ENCODE measurements at places on chromosomes 4 and X.

- DNase-seq: no peak
Measured at GRCh38 chr4:168874083-168874482, 136.0 kb downstream of the CBR4 start.

GRCh38 chr4:7898385-7898784 lies 41.3 kb downstream of the AFAP1 start:
- no peak for DNase-seq

DNA sequence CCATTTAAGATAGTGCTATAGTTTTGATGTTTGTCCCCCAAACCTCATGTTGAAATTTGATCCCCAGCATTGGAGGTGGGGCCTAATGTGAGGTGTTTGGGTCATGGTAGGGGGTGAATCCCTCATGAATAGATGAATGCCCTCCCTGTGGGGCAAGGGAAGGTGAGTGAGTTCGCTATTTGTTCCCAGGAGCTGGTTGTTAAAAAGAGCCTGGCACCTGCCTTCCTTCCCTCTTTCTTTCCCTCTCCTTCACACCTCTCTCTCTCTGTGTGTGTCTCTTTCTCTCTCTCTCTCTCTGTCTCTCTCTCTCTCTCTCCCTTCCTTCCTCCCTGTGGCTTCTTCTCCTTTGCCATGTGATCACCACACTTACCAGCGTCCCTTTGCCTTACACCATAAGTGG lies 160.7 kb downstream of the AASDH start:
- DNase-seq: no peak

GRCh38 chr4:159400558-159401225 lies 297.8 kb downstream of the RAPGEF2 start:
- DNase-seq: no peak

- DNase-seq: no peak
Measured at GRCh38 chr4:158176776-158177175, 4.0 kb upstream of the GASK1B start.

GRCh38 chr4:101284546-101284945 lies 62.8 kb downstream of the PPP3CA start:
- DNase-seq: no peak

Data from activated naive CD4-positive, alpha-beta T cell treated with anti-CD3 and anti-CD28 coated beads for 36 hours (primary cell).